ENCODE measurements at places on chromosomes 5 and 9. TPM values are rescaled to one million over a fixed set of nuclear protein-coding genes. Genes with fewer than 3 reads are reported as not detected.

GRCh38 chr5:59582746-59583145, 310.8 kb downstream of the PDE4D start:
- DNase-seq: no peak

- DNase-seq: no peak
Measured at GRCh38 chr5:10747678-10748622, 13.1 kb downstream of the DAP start.

The MACROH2A1 gene
- total RNA-seq: 117 TPM

DNA sequence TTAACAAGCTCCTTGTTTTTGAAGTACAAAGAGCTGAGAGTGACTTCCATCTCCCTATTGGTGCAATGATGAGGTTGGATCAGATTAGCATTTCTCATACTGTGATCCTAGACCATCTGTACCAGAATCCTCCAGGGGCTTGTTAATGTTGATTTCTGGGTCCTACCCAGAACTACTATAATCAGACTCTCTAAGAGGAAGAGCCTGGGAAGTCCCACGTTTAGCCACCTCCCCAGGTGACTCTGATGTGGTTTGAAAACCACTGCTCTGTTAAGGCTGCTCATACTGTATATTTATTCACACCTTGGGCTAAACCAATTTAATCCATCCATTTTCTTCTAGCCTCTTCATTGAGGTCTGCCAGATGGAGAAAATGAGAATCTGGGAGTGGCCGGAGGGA, 49.6 kb upstream of the SMIM32 start:
- DNase-seq: no peak

The SOHLH1 gene
- 0.27 TPM for total RNA-seq

DNA sequence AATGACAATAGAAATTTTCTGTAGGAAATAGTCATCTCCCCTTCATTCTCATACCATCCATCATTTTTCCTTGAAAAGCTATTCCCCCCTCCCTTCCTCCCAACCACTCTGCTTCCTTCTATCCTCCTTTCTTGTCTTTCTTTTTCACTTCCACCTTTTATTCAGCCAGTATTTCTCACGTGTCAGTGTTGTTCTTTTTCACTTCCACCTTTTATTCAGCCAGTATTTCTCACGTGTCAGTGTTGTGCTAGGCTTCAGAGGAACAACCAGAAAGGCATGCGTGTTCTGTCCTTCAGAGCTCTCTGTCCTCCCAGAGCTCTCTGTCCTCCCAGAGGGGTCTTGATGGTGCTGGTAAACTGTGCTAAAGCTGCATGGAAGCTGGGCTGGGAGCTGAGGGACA, 419.6 kb downstream of the GADD45G start:
- DNase-seq: no peak

The NSD1 gene
- 21.9 TPM for total RNA-seq

- DNase-seq: no peak
Measured at GRCh38 chr5:179816796-179817469, 3.8 kb upstream of the SQSTM1 start.

The FOXD4L6 gene
- total RNA-seq: not detected
